ENCODE measurements at places on chromosomes 1 and 21.

DNA sequence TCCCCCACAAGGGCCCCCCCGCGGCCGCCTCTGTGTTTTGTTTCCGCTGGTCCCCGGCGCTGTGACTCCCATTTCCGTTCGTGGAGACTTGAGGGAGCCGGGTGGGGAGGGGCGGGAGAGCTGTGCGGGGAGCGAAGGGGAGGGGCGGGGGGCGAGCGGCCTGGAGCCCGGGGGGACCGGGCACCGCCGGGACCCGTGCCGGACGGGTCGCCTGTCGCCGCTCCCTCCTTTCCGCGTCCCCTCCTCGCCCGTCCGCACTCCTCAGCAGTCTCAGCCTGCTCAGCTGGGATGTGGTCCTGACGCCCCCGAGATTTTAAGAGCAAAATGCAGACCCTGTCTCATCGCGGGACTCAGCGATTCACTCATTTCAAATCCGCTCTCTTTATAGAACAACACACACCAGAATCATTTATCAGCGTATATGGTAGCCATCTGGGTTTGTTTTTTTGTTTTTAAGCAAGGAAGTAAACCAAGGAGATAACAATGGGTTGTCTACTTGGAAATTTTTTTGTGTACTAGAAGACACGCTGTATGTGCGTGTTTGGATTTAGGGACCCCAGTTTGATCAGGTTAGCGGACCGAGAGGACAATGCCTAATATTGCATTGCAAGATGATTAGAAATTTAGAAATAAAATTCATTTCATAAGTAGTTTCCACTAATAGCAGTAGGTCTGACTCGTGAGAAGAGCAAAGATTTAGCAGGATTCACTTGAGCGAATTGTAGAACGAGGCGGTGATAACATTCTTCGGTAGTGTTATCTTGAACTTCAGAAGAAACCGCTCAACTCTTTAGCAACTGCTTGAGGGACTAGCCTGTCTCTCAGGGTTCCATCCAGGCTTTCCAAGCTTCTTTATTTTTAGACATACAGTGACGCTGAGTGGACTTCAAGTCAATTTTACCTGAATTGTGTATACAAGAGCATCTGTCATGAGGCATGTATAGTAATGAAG is 1.1 kb downstream of the GABPA start:
- DNase-seq, result peak; percentile 83

DNA sequence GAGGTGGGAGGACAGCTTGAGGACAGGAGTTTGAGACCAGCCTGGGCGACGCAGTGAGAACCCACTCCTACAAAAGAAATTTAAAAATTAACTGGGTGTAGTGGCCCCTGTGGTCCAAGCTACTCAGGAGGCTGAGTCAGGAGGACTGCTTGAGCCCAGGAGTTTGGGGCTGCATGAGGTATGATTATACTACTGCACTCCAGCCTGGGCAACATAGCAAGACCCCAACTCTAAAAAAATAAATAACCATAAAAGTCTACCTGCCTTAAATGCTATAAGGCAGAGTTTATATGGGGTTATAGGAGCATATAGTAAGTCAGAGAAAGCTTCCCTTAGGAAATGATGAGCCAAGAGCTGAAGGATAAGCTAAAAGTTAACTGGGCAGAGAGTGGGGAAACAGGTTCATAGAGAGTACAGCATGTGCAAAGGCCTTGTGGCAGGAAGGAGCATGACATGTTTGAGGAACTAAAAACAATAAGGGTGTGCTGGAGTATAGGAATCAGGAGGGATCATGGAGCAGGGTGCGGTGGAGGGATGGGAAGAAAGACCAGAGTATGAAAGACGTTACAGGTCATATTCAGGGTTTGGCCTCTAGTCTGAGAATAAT is 68.3 kb downstream of the ADSS2 start:
- no peak for DNase-seq

DNA sequence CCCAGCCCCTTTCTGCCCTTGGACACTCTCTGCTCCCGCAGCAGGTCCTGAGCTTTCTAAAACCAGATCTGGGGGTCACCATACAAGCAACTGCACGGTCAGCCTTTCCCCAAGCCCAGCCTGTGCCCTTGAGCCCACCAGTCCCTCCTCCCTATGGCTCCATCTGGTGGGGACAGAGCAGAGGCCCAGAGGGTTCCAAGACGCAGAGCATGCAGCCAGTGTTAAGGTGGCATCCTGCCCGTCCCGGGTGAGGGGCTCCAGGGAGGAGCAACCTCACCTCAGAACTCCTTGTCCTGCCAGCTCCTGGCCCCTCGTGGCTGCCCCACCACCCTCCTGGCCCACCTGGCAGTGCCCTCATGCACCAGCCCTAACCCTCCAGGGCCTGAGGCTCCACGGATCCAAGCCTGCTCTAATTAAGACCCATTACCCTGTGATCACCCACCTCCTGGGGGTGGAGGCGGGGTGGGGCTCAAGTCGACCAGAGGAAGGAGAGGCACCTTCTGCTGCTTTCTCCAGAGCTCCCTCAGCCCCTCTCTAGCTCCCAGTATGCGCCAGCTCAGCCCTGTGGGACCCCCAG is 8.5 kb downstream of the CHD5 start:
- DNase-seq, result no peak

DNA sequence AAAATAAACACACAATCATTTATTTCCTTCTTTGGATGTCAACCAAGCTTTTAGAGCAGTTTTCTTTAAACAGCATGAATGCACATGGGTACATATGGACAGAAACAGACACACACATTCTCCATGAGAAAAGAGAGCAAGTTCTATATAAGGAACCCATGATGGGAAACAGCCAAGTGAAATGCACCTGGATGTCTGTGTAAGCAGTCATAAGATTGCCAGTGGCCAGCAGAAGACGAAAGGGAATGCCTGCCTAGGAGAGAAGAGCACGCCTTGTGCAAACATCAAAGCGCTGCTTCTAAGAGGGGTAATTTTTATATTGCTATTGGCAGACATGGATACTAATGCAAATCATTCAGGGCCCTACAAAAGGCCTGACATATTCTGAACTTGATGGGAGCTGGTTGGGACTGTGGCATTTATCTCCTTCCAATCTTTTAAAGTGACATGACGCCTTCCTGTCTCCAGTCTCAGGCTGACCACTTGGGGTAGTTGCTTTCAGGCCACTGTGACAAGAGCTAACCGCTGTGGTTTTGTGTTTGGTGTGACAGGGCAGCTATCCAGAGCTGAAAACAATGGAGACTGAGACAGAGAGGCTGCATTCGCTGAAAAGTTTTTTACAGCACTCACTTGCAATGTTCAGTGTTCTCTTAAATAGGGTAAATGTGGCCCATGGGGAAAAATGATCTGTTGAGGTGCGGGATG is 75.0 kb upstream of the DPT start:
- peak; percentile 74 for DNase-seq

GRCh38 chr1:109315288-109315687 is 8.5 kb upstream of the MYBPHL start:
- no peak for DNase-seq

DNA sequence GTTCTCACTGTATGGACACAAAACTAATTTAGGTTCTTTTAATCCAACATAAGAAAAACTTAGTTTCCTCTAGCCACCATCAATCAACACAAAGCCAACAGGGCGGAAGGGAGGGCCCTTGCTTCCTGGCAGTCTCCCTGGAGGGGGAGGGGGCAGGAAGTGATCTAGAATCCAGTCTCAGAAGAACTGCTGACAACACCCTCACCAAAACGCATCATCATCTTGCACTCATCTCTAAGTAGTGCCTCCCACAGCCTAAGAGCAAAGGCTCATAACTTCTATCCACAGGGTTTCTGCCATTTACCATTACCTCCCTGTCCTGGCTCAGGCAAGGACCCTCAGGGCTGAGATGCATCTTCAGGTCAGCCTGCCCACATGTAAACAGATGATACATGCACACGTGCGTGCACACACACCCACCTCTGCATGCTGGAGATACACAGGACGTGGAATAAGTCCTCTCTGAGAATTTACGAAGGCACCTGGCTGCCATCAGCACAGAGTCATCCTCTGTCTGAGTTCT is 20.5 kb downstream of the HIVEP3 start:
- no peak for DNase-seq

- DNase-seq, result no peak
Observed at GRCh38 chr1:7491818-7492173, 279.3 kb upstream of the VAMP3 start.

- peak; percentile 69 for DNase-seq
Observed at GRCh38 chr1:4673494-4673893, 19.1 kb downstream of the AJAP1 start.

- no peak for DNase-seq
Observed at GRCh38 chr1:247386217-247386616, 29.8 kb upstream of the NLRP3 start.

GRCh38 chr1:67138813-67139499 is 4.2 kb upstream of the C1orf141 start:
- DNase-seq, result no peak

GRCh38 chr1:204564835-204565234 is 48.6 kb downstream of the MDM4 start:
- no peak for DNase-seq

- DNase-seq, result no peak
Observed at GRCh38 chr1:2974701-2975301, 46.5 kb upstream of the ACTRT2 start.

DNA sequence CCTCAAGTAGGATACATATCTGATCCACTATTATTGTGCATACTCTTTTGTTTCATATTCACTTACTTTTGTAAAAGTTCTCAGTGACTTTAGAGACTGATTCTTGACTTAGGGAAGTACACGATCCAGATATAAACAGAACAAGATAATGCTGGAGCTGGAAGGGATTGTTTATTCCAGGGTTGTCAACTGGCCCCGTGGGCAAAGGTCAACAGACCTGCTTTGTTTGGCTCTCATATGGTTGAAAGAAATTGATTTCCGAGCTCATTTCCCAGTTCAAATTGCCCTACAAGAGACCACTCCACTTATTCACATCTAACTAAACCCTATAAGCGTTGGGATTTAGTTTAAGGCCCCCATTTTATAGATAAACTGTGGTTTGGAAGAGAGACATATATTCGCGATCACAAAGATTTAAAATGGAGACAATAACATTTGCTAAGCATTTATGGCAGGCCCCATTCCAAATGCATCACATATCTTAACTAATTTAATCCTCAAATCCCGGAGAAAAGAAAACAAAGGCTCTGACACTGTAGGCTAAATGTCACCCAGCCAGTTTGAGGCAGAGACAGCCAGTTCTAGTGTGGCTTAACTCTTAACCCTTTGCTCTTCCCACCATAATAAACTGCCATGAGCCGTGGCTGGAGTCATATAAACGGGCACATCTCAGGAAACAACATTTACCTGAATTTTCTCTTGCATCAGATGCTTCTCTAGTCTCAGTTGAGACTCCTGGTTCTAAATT is 20.6 kb downstream of the REG4 start:
- DNase-seq, result no peak

- DNase-seq, result no peak
Observed at GRCh38 chr1:158798531-158798930, 17.5 kb upstream of the OR6N2 start.
